ENCODE measurements at places on chromosomes 1 and 21.

DNA sequence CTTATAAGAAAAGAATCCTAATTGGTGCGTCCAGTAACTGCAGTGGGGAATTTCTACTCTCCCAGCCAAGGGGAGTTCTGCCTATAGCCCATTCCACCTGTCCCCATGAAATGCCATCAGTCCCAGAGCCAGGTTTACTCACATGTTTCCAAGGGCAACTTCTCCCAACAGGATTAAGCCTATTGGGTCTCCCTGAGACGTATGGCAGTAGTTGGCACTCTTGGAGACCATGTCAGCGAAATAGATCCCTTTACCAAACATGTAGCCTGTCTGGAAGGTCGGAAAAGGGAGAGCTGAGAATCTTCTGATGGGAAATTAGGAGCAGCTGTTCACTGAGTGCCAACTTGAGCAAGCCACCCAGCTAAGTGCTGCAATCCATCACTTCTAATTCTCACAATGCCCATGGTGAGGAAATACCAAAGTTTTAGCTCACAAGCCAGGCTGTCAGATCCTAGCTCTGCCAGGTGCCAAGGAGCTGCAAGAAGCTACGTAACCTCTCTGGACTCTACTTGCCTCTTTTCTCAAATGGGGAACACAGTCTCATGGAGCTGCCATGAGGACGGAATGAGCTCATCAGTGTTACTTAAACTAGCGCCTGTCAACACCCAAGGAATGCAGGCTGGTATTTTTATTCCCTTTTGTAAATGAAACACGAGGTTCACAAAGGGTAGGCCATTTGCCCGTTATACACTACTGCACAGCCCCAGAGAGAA, 43.9 kb downstream of the PARP1 start:
- DNase-seq = no peak

DNA sequence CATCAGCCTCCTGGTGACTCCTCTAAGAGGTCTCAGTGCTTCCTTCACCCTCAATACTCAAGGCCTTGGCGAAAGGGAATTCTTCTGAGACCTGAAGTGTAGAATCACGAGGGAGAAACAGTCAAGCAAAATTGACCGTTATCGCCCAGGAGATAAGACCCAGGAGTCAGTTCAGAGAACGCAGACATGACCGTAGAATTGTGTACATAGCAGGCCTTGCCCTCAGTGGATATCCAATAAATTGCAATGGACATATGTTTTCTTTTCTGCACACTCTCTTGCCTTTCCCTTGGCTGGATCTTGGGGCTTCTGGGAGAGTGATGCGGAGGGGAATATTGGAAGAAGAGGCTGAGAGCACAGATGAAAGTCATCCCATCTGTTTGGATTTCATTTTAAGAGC, 15.7 kb upstream of the ETS2 start:
- DNase-seq = no peak

DNA sequence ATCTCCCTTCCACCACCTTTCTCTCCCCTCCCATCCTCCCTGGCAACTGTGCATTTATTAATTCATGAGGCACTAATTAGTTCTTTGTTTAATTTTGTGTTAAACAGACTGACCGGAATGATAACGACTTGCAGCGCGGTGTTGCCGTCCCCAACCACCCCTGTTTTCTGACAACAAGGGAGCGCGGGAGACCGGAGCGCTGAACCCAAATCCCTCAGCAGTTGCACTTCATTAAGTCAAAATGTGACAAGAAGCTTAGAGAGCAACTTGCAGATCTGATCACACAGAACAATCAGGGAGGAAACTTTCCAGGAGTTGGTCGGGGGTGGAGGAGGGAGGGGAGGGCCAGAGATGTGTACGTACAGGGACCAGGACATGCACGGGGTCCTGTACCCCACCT, 89.2 kb downstream of the CASZ1 start:
- DNase-seq = no peak

DNA sequence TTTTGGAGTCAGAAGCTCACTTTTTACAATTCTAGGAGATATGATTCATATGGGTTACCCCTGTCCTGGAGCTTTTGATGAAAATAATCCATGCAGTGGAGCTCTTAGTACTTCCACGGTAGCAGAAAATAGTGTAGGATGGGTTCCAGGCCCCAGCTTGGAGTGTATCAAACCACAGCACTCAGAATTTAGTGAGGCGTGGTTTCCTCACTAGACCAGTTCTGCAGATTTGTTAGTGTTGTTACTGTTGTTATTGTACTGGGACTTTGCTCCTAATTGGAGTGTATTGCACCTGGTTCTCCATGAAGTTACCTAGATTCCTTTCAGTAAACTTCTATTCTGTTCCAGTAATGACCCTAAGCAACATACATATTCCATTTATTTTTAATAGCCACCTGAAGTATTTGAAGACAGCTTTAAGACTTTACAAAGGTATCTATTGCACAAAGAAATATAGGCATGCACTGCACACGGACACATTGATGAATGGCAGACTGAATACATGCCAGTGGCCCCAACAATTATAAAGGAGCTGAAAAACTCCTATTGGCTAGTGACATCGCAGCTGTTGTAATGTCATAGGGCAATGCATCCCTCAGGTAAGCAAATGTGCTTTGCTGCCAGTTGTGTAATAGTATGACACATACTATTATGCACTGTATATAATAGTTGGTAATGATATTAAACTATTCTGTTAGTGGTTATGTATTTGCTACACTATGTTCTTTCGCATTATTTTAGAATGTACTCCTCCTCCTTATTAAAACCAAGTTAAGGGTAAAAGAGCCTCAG, 1058.0 kb downstream of the KCNT2 start:
- DNase-seq = no peak

- no peak for DNase-seq
These were observed 919 bp downstream of the CTSS start for GRCh38 chr1:150764617-150765101.

GRCh38 chr1:10759413-10760200, 36.8 kb downstream of the CASZ1 start:
- DNase-seq = no peak

DNA sequence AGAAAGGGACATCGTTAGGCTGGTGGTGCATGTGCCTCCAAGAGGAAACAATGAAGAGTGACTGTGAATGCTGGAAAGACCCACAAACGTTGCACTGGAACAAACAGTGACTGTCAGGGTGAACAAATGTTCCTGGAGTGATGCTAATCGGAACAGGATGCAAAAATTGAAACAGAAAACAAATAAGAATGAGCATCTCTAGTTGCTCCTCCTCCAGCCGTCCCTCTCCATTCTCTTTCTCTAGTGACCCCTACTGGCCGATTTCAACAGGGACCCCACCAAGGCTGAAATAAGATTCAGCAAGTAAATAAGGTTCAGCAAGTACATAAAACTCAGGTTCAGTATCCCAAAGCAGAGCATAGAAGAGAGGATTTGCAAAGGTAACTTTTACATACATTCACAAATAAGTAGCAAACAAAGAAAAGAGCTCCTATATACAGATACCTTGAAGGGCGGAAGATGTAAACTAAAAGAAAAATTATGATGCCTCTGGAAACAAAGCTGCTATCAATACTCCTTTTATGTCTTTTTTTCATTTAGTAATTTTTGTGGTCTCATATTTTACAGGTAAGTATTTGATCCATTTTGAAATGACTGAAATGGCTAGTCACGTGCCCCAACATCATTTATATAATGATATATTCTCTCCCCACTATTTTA, 836.1 kb upstream of the ADAMTS5 start:
- peak; percentile 17 for DNase-seq

- DNase-seq = no peak
These were observed 768 bp downstream of the EDARADD start for GRCh38 chr1:236394879-236395229.

GRCh38 chr1:22930240-22930912, 42.3 kb downstream of the LACTBL1 start:
- DNase-seq = peak; percentile 54

GRCh38 chr1:62295921-62296491, 23.2 kb downstream of the KANK4 start:
- no peak for DNase-seq

All from H54 (cell line).